ENCODE measurements at places on chromosomes 6 and 20.

GRCh38 chr6:40286721-40287120 is 300.4 kb downstream of the LRFN2 start:
- no peak for DNase-seq

DNA sequence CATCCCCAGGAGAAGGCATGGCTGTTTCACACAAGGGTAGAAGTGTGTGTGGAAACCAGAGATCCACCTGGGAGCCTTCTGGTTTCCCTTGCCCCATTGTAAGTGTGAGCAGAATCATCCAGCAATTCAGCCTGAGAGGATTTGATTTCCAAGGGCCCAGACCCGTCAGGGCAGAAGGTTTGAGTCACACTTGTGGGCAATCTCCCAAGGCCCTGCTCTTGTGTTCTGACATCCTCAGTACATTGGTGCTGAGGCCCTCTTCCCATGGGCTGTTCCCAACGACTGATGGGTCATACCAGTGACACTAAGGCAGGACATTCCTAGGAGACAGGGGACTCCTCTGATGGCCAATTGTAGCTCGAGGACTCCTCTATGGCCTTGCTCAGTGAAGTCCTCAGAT is 58.2 kb upstream of the POLR1H start:
- no peak for DNase-seq

GRCh38 chr6:115899730-115900282 is 160.9 kb downstream of the FRK start:
- no peak for DNase-seq

DNA sequence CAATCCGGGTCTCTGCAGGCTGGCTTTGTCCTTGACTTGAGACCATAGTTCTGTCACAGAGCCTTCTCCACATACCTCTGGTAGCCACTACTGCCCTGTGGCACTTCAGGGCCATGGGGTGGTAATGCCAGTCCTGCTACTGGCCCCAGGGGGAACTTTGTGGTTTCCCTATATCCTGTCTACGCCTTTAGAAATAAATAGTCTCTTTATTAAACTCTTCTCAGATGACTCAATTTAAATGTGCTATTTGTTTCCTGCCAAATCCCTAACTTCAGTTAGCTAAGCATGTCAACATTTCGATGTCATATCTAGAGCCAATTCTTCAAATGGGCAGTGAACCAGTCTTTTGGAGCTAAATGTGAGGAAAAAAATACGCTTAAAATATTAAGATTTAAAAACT is 60.1 kb downstream of the SEL1L2 start:
- no peak for DNase-seq

DNA sequence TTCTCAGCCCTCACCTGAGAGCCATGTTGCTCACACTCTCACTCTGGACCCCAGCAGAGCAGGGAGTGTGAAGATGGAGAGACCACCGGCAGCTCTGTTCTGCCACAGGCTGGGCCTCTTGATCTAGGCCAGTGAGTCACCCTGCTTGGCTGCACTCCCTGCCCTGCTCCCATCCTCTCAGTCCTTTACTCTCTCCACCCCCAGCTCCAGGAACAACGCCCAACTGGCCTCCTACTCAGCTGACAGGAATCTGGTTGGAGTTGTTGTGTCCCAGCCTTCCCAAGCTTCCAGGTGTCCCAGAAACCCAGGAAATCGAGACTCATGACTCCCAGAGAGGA is at the start of gene PSORS1C1:
PSORS1C1 (plus strand) TSS at position 260 of the 338 bp plus-strand sequence. CDS start 14,833 bp downstream, outside the sequence.
- DNase-seq = no peak

DNA sequence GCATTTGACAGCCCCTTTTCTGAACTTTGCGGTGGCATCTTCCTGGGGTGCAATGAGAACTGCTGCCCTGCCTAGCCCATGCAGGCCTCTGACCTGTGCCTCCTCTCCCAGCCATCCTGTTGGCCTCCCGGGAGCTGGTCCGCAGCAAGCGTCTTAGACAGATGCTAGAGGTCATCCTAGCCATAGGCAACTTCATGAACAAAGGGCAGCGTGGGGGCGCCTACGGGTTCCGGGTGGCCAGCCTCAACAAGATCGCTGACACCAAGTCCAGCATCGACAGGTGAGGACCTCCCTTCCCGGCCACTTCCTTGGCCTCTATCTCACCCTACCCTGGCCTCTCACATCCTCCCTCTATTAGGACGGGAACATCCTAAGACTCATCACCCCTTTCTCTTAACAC is 37.6 kb downstream of the MOCS1 start:
- no peak for DNase-seq

DNA sequence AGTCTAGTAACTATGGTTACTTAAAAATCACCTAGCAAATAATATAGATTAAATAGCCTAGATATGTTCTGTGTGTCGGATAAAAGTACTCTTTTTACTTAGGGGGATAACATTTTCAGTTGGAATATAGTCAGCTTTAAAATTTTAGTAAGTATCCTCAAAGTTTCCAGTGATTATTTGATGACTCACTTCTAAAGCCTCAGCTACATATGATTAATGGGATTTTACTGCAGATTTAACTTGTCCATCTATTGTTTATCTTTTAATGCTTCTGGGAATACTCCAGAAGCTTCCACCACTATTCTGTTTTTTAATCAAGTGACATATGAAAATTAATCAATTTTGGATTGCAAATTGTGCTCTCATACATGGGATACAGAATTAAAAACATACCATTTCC is 8.7 kb upstream of the TENT5A start:
- DNase-seq = no peak

DNA sequence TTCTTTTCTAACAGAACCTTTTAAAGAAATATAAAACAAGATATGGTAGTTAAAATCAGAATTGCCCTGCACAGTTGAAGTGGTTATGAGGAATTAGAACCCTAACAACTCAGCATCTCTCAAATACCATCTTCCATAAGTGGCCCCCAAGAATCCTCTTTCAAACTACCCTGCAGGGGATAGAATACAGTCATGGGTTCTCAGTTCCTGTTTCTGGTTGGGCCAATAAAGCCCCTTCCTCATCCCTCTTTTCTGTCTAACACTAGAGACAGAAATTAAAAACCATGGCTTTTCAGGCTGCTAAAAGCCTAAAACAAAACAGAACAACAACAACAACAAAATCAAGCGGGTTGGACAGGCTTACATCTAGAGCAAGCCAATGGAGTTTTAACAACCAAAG is 6.7 kb upstream of the LCA5 start:
- no peak for DNase-seq

DNA sequence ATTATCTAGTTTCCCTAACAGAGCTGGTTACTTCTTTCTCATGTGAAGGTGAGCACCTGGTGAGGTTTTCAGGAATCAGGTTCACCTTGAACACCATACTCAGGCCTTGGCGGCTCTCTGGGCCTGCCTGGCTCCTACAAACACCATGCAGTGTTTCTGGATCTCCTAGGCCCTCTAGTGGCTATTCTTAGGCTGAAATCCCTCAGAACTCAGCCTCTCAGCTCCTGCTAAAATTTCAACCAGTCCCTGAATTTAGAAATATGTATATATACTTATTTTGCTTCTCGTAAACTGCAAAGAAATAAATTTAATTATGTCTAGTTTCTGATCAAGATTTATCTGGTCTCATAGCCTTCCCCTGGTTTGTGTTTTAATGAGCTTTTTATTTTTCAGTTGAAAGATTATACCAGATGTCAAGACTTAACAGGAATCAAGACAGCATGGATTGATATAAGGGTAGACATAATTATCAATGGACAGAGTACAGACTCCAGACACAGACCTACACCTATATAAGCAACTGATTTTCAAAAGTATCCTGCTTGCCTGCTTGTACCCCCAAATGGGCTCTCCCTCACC is 55.9 kb downstream of the ANKEF1 start:
- DNase-seq = peak; percentile 11

DNA sequence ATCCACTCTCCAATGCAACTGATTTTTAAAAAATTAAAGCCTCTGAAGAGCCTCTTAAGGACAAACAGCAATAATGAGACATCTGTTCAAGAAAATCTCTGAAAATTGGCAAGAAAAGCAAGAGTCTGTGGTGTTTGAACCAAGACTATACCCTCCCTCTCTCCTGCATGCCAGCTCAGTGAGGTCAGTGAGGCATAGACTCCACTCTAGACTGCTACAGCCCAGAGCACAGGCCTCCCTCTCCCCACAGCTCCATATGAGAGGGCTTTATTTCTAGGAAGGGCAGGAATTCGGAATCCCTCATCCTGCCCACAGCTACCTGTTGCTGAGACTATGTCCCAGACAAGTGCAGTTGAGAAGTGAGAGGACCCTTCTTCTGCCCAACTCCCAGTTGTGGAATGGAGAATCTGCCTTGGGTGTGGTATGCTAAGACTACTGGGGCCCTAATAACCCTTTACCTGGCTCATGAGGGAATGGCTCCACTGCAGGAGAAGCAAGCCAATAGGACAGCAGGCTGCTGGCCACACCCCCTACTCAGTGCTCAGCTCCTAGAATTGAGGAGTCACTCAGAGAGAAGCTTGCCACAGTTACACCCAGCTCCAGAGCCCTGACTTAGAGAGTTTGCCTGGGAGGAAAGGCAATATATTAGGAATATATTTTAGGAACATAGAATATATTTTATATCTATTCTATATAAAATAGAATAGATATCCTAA is 22.7 kb upstream of the HLA-DQA1 start:
- DNase-seq = no peak

GRCh38 chr6:43791745-43792422 is 21.9 kb downstream of the VEGFA start:
- DNase-seq = no peak

DNA sequence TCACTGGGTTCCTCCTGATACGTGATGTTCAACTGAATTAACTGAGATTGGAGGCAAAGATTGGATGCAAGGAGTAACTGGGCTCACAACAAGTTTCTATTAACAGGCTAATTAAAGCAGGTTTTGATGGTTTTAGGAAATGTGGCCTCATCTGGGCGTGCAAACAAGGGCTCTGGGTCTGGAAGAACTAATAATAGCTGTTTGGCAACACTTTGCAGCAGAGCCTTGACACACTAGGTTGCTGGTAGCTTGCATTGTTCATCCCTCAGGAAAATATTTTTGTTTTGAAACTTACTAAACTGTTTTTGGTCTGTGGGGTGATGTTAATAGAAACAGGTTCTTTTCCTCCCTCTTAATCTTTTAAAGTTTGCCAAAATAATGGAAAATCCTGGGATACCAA is 117.2 kb upstream of the CD93 start:
- DNase-seq = no peak

DNA sequence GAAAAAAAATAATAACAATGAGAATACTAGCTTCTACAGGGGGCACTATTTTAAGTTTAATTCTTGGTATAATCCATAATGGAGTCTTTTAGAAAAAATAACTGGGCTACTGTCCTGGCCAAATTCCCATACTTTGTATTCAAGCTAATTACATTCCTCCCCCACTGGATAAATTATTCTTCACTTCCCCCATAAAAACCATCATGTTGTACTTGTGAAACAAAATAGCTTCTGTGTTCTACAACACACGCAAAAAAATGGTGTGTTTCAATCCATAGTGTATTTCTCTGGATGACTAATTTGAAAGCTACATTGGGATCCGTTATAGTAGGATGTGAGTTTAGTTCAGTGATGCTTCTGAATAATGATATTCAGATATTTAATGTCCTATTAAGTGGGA is 21.6 kb upstream of the HDDC2 start:
- no peak for DNase-seq

DNA sequence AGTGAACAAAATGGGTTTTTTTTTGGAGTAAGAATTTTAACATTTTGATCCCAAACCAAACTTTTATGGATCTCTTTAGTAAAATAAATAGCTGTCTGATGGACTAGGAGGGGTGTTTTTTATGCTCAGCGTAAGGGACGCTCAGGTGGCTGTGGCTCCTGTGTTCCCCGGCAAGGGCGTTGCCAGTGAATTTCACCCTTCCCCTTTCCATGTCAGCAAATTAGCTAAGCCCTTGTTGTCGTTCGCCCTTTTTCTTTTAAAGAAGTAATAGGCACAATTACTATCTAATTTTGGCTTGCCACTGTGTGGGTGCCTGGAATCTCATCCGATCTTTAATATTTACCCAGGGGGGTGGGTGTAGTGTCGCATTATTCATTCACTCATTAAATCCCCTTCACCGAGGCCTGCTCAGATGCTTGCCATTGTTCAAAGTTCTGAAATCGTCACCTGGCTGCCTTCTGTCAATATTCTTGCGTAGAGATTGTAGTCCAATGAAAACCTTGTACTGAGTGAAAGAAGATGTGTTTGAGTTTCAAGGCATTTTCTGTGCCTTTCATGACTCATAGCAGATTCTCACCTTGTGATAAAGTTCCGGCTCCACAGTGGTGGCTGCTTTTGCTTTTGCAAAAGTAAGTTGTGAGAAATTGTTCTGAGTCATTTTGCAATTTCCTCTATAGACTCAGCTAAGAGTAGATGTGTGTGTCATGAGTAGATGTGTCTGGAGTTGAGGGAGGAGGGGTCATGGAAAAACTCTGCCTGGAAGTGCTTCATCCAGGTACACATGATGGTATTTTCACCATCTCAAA is 40.0 kb upstream of the CLDN20 start:
- DNase-seq = no peak

DNA sequence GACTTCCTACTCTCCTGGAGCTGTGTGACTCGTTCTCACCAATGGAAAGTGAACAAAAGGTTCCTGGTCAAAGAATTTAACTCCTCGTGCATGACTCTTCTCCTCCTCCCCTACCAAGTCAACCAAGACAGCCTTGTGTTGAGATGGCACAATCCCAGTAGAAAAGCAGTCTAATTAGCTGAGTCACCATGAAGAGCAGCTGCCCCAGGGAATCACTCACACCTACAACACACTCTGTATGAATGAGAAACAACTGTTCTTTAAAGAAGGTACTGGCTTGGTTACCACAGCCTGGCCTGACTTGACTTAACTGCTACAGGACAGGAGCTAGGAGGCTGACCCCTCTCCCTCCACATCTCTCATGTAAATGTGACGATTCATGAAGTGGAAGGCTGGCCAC is 2.9 kb upstream of the HLA-DOB start:
- DNase-seq = no peak

- peak; percentile 37 for DNase-seq
Observed at GRCh38 chr6:117616391-117617209, 14.3 kb upstream of the GOPC start.

DNA sequence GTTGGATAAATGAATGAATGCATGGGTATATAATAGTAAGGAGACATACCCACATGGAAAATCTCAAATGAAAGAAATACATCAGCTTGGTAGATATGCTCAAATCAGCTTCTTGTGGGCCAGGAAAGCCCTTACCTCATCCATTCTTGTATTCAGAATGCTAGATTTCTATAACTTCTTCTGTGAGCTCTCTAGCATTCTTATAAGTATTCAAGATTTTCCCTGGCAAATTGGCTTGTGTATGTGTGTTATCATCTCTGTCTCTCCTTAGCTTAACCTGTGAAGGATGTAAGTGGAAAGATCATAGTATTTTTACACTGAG is 100.8 kb downstream of the OR2B2 start:
- no peak for DNase-seq

- no peak for DNase-seq
Observed at GRCh38 chr20:35907017-35907701, 47.1 kb downstream of the SCAND1 start.

- DNase-seq = no peak
Observed at GRCh38 chr6:53526000-53526399, 18.9 kb downstream of the GCLC start.

- DNase-seq = no peak
Observed at GRCh38 chr20:41027366-41027765, 1.3 kb upstream of the TOP1 start.

GRCh38 chr6:40358473-40359460 is 228.4 kb downstream of the LRFN2 start:
- DNase-seq = no peak

Measured in memory B cell (primary cell).